ENCODE measurements at places on chromosomes 3 and 15.

GRCh38 chr3:186057594-186057993, 51.3 kb downstream of the ETV5 start:
- DNase-seq: no peak

GRCh38 chr3:43298292-43298691, 12.0 kb downstream of the SNRK start:
- DNase-seq: no peak

DNA sequence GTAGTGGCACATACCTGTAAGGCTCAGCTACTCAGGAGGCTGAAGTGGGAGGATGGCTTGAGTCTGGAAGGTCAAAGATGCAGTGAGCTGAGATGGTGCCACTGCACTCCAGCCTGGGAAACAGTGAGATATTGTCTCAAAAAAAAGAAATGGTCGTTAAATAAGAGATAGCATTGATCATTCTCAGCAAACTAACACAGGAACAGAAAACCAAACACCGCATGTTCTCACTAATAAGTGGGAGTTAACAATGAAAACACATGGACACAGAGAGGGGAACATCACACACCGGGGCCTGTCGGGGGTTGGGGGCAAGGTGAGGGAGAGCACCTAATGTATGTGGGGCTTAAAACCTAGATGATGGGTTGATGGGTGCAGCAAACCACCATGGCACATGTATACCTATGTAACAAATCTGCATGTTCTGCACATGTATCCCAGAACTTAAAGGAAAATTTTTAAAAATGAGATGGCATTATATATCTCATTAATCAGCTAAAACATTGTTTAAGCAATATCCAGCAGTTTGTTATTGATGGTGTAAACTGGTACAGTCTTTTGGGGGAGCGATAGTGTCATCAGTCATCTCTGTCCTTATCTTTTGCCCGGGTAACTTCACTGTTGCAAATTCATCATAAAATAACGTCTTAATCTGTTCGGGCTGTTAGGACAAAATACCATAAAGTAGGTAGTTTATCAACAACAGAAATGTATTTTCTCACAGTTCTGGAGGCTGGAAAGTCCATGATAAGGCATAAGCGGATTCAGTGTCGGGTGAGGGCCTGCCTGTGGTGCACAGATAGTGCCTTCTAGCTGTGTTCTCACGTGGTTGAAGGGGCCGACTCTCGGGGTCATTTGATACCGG, 1.7 kb upstream of the MAN2A2 start:
- DNase-seq: no peak

DNA sequence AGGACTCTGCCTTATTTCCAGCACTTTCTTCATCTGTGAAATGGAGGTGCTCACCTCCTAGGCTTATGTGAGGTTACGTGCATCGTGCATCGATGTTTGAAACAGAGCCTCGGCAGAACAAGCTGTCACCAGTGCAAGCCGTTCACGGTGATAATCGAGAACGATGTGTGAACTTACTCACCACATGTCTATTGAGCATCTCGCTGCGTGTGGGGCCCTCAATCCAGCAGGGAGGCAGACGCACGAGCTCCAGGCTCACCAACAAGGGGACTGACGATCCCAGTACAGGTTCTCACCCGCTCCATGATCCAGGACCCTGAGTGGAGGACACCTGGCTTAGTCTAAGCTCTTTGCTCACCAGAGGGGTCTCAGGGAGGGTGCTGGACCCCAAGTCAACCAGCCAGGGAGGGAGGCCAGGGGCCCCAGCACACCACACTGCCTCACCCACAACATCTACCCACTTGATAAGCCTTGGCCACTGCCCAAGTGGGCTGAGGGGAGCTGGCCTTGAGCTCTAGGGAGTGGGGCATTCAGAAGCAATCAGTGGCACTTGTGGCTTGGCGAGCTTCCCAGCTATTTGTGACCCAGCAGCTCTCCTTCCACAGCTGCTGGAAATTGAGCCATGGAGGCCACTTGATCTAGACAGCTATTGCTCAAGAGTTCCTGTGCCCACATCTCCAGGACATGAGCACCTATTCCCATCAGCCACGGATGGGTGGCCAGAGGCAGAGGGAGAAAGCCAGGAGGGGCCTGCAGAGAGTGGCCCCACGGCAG, 34.4 kb upstream of the SLC6A1 start:
- no peak for DNase-seq

GRCh38 chr3:41111011-41111410, 88.3 kb upstream of the CTNNB1 start:
- DNase-seq: no peak

GRCh38 chr15:78319588-78319987, 20.2 kb upstream of the SKIC8 start:
- no peak for DNase-seq

- DNase-seq: no peak
Observed at GRCh38 chr3:188641076-188641475, 487.1 kb downstream of the LPP start.

- no peak for DNase-seq
Observed at GRCh38 chr15:80769829-80770705, 9.1 kb upstream of the CEMIP start.

DNA sequence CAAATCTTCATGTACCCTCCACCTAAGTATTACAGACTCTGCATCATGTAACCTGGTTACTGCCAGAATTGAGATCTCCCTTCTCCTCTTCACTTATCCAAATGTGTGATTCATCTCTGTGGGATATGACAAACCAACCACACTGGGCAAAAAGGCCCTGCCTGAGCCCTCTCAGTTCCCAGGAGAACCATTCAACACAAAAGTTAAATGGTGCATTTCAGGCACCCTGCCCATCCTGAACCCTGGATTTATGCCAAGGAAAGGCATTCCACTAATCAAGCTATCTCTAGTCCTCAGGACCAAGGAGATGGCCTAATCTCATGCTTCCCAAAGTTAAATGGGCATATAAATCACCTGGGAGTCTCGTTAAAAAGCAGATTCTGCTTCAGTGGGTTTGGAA, 108.5 kb downstream of the TNIK start:
- no peak for DNase-seq

GRCh38 chr3:150107429-150108175, 136.9 kb upstream of the PFN2 start:
- no peak for DNase-seq

- DNase-seq: no peak
Observed at GRCh38 chr3:161199926-161200325, 21.2 kb upstream of the NMD3 start.

DNA sequence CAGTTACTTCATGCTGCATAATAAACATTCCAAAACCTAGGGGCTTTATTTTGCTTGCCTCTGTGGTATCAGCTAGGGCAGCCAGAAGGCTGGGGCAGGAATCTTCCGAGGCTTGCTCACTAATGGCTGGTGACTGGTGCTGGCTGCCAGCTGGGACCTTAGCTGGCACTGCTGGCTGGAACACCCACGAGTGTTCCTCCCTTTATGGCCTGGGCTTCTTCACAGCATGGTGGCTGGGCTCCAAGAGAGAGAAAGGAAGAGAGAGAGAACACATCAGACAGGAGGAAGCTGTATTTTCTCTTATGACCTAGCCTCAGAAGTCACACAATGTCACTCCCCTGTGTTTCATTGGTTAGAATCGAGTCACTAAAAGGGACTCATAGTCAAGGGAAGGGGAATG, 23.9 kb upstream of the CDCP1 start:
- DNase-seq: no peak

DNA sequence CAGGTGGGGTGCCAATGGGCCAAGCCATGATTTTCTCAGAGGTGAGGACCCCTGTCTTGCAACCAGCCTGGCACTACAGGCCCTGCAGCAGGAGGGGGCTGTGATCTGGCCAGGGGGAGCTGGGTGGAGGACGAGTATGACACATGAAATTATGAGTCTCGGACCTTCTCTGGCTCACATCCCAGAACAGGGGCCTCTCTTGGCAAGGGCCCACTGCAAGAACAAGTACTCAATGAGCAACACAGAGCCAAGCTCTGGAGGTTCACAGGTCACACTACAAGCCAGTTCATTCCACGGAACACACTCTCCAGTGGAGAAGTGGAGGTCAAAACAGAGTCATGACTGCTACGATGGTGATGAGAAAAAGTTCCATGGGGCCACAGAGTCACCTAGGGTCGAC, 28.3 kb downstream of the CCDC32 start:
- no peak for DNase-seq

- DNase-seq: no peak
Observed at GRCh38 chr15:97597801-97598200, 362.7 kb upstream of the ARRDC4 start.

Measured in right kidney (tissue), 9 donors.